Tibial nerve (tissue), 4 donors: ENCODE measurements at places on chromosomes 2 and 18. TPM values are rescaled to one million over a fixed set of nuclear protein-coding genes. Genes with fewer than 3 reads are reported as not detected.

DNA sequence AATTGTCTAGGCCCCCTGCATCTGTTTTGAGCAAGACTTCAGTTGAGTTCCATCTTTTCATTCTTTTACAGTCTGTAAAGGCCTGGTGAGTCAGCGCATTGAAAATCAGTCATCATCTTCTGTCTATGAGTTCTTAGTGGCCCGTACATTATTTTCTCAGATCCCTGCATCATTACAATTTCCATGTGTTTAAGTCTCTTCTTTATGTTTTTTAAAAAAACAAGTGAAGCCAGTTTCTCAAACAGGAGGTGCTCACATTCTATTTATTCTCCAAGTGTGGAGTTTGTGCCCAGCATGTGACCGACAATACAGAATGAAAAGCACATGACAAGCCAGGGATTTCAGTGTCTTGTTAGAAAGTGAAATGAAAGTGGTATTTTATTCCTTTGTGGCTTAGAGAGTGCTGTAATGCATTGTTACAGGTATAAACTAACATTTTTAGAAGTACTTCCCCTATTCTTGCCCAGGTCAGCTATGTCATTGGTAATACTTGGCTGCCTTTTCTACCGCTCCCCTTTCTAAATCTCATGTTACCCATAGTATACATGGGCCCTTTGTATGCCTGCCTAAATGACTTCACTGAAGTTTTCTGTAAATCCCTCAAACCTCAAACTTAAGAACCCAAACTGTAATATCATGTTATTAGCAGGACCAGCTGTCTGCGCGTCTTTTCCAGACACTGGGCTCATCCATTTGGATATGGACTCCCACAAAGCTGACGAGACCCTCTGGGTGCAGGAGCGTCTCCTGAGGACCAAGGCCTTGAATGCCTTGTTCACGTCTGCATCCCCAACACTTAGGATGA is 67.6 kb downstream of the FEZ2 start:
- no peak for DNase-seq

KCTD1 gene
- 40.0 TPM for total RNA-seq

STK25 gene
- total RNA-seq, result 269 TPM

NTSR2 gene
- 0.87 TPM for total RNA-seq

DNA sequence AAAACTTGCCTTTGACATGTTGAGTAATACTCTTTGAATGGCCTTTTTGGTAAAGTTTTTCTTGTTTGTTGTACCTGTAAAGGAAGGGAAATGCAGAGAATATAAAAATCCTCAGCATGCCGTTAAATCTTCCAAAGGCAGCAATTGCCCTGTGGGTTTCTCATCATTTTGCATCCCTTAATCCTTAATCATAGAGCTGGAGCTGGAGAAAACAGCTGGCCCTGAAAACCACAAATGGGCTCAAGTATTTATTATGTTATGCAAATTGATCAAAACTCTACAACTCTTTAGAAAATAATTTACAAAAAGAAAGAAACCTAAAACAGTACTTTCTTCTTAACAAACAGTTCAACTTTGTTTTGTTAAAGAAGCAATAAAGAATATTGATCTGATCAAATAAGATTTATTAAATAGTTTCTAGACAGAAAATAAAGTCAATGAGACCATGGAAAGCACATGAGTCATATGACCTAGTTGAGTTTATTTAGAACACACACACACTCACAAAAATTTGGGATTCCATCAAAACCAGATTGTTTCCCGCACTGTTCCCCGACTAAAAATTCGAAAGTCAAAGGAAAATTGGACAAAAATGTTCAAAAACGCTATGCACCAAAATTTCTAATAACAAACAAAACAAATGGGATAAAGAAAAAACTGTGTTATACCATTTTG is 309.0 kb downstream of the GULP1 start:
- DNase-seq, result no peak

DNA sequence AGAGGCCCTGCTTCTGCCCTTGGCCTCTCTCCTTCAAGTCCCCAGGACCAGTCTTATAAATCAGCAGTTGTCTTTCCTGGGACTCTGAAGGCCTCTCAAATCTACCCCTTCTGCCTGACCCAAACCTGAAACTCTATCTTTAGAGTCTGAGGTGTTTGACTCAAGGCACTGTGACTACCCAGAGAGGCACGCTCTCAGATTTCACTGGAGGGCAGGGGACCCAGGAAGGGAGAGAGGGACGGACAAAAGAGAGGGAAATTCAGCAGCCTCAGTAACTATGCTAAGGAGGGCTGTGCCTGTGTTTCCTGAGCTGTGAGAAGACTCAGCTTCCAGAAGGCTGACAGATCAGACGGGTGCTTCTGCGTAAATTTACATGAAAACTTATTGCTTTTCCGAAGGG is 217.8 kb downstream of the HAUS1 start:
- DNase-seq, result no peak

DNA sequence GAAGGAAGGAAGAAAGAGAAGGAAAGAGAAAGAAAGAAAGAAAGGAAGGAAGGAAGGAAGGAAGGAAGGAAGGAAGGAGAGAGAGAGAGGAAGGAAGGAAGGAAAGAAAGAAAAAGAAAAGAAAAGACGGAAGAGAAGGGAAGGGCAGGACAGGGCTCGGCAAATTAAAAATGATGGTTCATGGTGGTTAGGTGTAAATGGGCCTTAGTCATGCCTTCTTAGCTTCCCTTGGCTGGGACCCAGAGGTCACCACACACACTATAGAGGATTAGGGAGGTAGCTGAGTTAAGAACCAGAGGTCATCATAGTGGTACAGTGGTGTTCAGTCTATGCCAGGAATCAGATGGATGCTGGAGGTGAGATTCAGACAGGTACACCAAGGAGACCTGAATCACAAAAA is 9.3 kb upstream of the ATL2 start:
- DNase-seq, result no peak

TRMT61B gene
- 9.0 TPM for total RNA-seq

DNA sequence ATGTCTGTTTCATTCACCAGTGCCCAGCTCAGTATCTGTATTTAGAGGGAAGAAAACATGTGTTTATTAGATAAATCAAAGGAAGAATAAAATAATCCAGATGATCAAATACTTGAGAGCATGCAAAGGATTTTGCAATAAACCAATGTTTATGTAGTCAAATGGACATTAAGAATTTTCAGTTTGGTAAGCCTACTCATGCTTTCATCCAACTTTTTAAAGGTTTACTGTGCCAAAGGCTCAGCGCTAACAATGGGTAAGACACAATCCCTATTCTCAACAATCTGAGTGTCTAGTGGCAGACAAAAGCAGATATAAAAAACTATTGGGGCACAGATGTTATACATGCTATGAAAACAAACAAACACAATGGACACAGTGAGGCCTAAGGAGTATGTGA is 26.3 kb downstream of the GRB14 start:
- DNase-seq, result no peak

- DNase-seq, result no peak
These were observed 82.2 kb downstream of the SOCS6 start for GRCh38 chr18:70370762-70371733.

- no peak for DNase-seq
These were observed 160.0 kb downstream of the MGAT5 start for GRCh38 chr2:134413912-134414311.

- no peak for DNase-seq
These were observed 352.6 kb upstream of the CWC22 start for GRCh38 chr2:180359522-180360282.

CAPN14 gene
- total RNA-seq, result not detected

DNA sequence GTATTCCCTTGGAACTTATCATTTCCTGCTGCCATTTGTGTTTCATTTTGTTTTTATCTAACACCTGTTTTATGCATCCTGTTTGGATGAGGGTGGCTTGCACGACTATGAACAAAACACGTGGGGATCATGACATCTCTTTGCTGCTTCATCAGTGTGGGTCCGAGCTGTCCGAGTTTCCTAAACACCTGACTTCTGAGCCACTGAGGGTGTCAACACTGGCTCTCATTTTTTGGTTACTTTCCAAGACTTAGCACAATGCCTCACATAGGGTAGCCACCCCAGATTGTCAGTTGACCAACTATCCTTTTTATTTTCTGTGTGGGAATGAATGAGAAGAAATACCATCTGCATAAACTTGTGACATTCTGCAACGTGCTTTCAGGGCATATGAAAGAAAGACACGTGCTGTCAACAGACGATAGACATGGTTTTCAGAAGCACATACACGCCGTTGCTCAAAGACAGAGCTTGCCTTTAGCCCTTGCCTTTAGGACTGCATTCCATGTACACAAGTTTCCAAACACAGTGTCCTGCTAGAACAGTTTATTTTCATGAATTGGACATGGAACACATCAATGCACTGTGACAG is 166.7 kb downstream of the MYT1L start:
- DNase-seq, result no peak

DNA sequence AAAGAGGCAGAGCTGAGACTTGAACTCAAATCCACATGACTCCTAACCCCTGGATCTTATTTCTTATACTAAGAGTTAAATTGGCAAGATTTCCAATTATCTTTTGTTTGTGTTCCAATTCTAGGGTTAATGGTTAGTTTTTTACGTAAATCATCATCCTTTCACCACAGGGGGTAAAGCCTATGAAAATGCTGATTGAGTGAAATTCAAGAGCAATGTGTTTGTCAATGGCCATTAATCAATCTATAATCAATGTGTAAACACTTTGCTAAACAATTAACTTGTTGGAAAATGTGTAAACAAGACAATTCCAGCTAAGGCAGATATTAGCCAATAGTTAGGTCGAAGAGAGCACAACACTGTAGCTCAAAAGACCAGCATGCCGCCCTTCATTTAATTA is 376.5 kb upstream of the ACVR2A start:
- DNase-seq, result no peak

GRCh38 chr2:169006665-169007064 is 24.5 kb downstream of the ABCB11 start:
- no peak for DNase-seq

TSPYL6 gene
- not detected for total RNA-seq

GRCh38 chr2:72144632-72145288 is 2.9 kb downstream of the CYP26B1 start:
- DNase-seq, result peak; percentile 27
